Hippocampal formation (tissue), 2 donors: ENCODE measurements at places on chromosomes 7 and 10.

- no peak for DNase-seq
Observed at GRCh38 chr7:123727071-123727837, 21.5 kb downstream of the WASL start.

DNA sequence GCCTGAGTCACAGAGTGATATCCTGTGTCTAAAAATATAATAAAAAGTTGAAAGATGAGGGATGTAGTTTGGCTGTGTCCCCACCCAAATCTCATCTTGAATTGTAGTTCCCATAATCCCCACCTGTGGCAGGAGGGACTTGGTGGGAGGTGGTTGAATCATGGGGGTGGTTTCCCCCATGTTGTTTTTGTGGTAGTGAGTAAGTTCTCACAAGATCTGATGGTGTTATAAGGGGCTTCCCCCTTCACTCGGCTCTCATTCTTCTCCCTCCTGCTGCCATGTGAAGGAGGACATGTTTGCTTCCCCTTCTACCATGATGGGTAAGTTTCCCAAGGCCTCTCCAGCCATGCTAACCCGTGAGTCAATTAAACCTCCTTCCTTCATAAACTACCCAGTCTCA is 25.1 kb upstream of the UBE3C start:
- DNase-seq = no peak

GRCh38 chr10:90227217-90227656 is 525.8 kb downstream of the KIF20B start:
- no peak for DNase-seq

- DNase-seq = no peak
Observed at GRCh38 chr10:84608126-84608525, 279.7 kb downstream of the CCSER2 start.

DNA sequence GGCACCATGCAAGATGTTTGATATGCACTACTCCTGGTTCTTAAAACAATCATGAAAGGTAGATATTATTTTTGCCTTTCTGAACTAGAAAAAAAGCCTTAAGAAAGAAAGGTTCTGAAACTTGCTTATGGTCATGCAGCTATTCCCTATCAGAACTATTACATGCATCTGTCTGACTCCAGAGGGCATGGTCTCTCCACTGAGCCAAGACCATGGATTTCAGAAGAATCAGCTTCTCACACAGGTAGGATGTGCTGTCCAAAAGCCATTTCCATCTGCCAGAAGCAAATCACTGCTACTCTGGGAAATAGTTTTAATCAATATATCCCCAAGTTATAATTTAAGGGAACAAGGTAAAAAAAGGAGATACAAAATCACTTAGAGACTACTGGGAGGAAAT is 69.5 kb downstream of the STK17A start:
- no peak for DNase-seq
